ENCODE measurements at places on chromosomes 6 and 20. TPM values are rescaled to one million over a fixed set of nuclear protein-coding genes. Genes with fewer than 3 reads are reported as not detected.

GRCh38 chr6:98941319-98941718 lies 6.4 kb downstream of the FBXL4 start:
- no peak overlapping the region for H3K4me3 ChIP-seq
- no peaks in the 10 kb centered on the region for H3K27me3 ChIP-seq
- no peak overlapping the region for H3K27ac ChIP-seq
- no peak for DNase-seq

GRCh38 chr6:160510199-160510598 lies 153.9 kb downstream of the LPA start:
- DNase-seq, result no peak
- H3K27me3 ChIP-seq, result no peaks in the 10 kb centered on the region
- no peaks in the 10 kb centered on the region for H3K4me1 ChIP-seq
- H3K36me3 ChIP-seq, result no peaks in the 10 kb centered on the region
- H3K4me3 ChIP-seq, result no peak overlapping the region

GLP1R gene
- 4.7 TPM for total RNA-seq

ABHD16B gene
- total RNA-seq, result not detected

OR2J1 gene
- total RNA-seq, result not detected

HNF4A gene
- total RNA-seq, result 19.6 TPM

CAP2 gene
- 3.7 TPM for total RNA-seq

All from pancreas (tissue), 10 donors.